Activated B cell treated with CpG ODN at 0.5 μM for 24 hours (primary cell): ENCODE measurements at places on chromosomes 2 and 18. TPM values are rescaled to one million over a fixed set of nuclear protein-coding genes. Genes with fewer than 3 reads are reported as not detected.

- DNase-seq = no peak
These were observed 366.5 kb upstream of the CRIM1 start for GRCh38 chr2:35989040-35989439.

DNA sequence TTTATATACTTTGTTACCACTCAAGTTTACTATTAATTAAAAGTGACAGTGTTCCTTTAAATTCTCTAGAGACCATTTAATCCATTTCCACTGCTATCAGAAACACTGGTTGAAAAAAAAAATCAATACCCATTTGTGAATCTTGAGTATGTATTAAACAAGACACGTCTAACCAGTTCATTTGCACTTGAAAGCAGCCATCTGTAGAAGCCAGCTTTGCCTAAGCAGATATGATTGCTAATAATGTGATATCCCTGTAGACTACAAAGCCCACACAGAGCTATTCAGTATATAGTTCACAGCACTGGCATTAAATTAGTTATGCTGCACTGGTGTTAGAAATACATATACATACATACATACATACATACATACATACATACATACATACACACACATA, 111.8 kb upstream of the SP3 start:
- DNase-seq = no peak

GRCh38 chr2:164363646-164364045, 257.6 kb downstream of the GRB14 start:
- DNase-seq = no peak

- DNase-seq = no peak
These were observed 62.8 kb downstream of the AGFG1 start for GRCh38 chr2:227534714-227535113.

DNA sequence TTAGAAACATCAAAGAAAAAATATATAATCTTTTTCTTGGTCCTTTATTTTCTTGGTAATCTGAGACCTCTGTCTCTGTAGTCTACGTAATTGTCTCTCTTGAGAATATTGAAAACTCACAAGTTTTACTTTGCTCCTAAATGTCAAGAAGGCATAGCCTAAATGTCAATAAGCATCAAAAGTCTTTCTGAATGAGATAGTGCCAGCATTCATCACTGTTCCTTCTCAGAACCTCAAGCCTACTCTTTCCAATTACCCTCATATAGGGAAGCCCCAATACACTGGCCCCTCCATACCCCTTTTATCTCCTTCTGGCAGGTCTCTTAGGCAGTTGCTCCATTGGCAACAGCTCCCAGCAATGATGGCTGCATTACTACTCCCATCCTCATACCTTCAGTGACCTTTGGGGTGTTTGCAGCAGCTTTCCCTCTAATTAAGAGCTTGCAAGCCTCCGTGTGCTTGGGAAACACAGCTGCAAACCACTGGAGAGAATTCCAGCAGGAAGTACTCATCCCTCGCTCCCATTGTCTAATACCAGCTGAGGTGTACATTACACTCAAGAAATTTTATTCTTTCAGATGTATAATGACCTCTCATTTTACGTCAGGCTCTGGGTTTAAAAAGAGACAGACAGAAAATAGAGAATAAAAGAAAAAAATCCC, 95.8 kb downstream of the KYNU start:
- DNase-seq = no peak

GRCh38 chr18:48007955-48008701, 77.7 kb upstream of the SMAD2 start:
- peak; percentile 31 for DNase-seq

DNA sequence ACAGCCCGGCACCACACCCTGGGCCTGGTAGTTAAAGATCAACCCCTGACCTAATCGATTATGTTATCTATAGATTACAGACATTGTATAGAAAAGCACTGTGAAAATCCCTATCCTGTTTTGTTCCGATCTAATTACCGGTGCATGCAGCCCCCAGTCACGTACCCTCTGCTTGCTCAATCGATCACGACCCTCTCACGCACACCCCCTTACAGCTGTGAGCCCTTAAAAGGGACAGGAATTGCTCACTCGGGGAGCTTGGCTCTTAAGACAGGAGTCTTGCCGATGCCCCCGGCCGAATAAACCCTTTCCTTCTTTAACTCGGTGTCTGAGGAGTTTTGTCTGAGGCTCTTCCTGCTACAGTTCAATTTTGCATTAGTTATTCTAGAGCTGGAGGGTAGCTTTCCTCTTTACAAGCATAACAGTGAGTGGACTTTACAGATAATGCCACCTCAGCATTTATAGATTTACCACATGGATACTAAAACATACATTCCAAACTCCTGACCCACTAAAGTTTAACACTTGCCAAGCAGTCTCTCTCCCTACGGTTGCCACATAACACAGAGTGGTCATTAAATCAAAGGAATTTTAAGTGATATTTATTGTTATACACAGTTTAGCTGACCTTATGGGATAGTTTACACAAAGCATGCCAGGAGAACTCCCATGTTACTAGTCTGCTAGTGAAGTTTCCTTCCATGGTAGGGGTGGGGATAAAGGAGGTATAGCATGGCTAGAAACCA, 101.0 kb downstream of the EVA1A start:
- DNase-seq = no peak

DNA sequence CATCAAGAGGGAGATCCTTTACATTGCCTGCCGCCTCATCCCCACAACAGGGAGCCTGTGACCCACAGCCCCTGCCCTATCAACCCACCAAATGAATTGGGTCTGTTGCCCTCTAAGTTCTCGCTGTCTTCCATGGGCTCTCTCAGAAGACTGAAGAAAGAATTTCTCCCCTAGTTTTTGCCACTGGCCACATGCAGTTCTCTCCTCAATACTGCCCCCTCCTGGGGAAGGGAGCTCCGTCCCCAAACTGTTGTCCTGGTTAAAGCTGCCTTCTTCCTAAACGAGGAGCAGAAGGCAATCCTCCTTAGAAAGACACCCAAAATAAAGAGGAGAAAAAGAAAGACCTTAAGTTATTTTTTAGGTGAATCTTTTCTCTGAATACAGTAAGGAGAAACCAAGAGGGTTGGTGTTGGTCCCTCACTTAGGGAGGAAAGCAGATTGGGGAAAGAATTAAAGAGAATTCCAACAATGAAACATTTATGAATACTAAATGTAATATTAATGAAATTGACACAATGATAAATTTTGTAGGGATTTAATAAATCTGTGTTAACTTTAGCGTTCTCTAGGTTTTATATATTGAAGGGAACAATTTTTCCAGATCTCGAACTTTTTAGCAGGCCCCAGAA, 31.1 kb upstream of the SATB2 start:
- no peak for DNase-seq

GRCh38 chr2:235851828-235852525, 316.2 kb downstream of the GBX2 start:
- DNase-seq = no peak

- no peak for DNase-seq
These were observed 26.6 kb downstream of the ZSWIM2 start for GRCh38 chr2:186822323-186822722.

DNA sequence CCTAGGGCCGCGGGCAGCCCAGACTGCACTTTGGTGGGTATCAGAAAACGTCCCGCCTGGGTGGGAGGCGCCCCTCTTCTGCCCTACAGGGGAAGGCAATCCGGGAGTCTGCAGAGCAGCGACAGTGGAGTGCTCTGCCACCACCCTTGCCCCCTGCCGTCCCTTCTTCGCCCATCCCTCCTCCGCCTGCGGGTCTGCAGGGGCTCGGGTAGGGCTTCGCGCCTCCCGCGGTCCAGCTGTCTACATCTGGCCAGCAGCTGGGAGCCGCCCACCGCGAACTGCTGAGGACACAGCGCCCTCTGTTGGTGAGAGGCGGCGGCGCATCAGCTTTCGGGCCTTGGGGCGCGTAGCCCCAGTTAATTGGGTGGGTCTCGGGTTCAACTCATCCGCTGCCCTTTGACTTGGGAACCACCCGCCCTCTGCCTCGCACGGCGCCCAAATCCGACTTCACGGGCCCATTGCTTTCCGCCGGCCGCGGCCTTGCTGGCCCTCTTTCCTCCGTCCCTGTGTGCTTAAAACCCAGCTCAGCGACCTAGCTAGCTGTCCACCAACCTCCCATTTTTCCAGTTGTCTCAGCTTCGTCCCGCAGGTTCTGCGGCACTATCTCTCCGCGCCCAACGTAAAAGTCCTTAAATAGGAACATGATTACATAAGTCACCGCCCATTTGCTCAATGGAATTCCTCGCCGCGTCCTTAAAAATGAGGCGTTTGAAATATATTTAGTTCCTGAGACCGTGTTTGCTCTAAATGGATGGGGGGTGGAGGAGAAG, 17.6 kb downstream of the WNT10A start:
- DNase-seq = peak; percentile 88

- no peak for DNase-seq
These were observed 1.4 kb downstream of the PTGR3 start for GRCh38 chr18:75207310-75208154.

- no peak for DNase-seq
These were observed 65.0 kb upstream of the NPAS2 start for GRCh38 chr2:100754951-100755350.

DNA sequence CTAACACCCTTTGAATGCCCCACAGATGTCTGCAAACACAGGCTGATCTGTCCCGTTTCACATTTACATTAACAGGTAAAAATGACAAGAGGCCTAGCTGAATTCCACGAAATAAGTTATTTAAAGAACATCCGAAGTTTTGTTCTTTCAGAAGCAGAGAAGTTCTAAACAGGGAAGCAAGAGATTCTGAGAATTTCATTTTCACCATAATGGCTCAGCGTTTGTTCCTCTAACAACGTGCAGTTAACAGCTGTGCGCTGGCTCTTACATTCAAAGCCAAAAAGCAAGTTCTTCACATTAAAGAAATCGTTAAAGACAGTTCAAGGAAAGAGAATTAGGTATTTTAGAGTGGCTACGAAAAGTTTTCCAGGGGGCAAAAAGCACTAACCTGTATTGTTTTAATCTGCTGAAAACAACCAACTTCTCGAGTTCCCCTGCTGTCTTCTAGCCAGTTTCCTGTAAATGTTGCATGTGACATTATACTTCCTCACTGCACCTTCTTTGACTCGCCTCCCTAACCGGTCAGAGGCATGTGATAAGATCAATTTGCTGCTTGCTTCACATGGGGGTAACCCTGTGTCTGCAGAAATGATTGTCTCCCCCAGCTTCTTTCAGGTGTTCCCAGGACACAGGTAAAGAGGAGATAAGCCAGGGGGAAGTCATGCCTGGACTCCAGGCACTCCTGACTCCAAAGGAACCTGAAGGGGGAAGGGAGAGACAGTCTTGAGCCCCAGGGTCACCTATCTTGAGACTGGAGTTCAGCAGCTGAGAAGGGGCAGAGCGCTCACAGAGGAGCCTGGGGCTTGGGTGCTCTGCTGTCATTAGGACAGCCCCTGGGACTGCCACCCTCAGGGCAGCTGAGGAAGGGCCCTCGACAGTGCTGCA, 36.8 kb upstream of the WIPF1 start:
- DNase-seq = peak; percentile 29

DNA sequence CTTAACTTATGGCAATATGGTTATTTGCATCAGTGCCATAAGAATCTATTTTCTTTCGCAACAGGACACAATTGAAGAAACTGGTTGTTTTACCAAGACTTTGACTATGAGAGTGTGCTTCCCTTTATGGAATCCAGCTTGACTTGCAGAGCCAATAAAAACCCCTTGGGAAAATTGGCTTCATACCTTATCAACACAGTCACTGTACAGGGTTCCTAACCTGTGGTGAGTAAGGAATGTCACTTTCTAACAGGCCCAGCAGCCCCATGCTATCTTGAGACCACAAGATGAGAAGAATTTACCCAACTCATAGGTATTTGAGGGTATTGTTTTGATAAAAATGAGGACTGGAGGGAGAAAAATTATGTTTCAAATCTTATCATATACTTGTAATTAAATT, 418.5 kb upstream of the MAP2 start:
- DNase-seq = no peak

DNA sequence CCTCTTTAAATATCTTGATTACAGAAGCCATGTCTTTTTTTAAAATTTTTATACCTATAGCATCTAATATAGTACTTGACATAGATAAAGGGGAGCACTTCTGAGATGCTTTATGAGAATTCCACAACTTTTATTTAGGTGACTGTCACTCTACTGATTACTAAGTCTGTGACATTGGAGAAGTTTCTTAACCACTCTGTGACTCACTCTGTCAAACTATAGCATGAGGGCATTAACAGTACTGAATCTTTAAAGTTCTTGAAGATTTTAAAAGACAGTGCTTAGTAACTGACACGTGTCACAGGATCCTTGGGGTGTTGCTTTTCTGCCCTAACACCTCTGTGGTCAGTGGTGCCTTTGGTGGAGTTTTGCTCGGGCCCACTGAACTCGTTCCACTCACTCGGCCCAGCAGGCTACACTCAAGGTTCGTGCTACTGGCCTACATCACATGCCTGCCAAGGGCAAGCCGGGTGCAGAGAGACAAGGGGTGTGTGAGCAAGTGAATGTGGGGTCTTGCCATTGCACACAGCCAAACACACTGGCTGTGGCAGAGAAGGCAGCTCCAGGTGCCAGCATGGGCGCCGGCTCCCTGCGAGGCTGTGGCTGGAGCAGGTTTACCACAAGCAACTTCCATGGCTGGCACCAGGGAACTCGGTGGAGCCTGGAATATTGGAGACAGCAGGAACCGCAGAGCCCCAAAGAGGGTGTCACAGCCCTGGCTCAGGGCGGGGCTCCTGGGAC, 734.0 kb upstream of the CDH7 start:
- no peak for DNase-seq

DNA sequence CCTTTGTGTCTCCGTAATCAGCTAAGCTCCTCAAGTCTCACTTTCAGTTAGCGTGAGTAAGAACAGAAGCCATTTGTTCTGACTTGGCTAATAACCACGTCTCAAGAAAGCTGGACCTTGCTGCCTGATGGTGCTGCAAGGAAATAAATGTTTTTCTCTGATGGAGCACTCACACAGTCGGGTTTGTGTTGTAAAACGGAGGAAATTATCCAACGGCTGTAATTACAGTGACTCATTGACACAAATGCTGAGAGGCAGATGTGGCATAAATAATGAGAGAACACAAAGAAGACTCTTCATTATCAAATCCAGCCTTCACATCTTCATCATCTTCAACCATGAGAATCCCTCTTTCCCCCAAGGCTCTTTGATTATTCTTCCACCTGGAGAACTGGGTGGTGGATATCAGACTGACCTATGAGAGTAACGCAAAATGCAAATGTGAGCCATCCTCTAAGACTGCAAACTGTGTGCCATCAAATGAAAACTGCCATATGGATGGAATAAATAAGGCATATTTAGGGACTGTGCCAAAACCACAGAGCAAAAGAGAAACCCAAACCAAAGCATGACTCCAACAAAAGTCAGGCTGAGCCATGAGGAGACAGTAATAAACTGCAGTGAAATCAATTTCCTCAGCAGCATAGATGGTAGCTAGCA, 252.6 kb downstream of the RND3 start:
- no peak for DNase-seq

GRCh38 chr18:31401156-31402025, 24.8 kb downstream of the DSG4 start:
- DNase-seq = no peak

GRCh38 chr2:100803334-100803733, 16.6 kb upstream of the NPAS2 start:
- no peak for DNase-seq

MAB21L4 gene
- total RNA-seq = not detected in 2 replicates

SDC1 gene
- total RNA-seq = not detected in 2 replicates

PGAP1 gene
- total RNA-seq = 1.9 and 2.9 TPM in 2 replicates

ZNF519 gene
- 15.9 and 17.3 TPM in 2 replicates for total RNA-seq

CD302 gene
- total RNA-seq = 1.2 and 1.5 TPM in 2 replicates

SPATA3 gene
- not detected in 2 replicates for total RNA-seq

SNORC gene
- 0.88 and 2.1 TPM in 2 replicates for total RNA-seq

SPR gene
- total RNA-seq = 0.29 and 0.31 TPM in 2 replicates

SPC25 gene
- 0.18 and 0.95 TPM in 2 replicates for total RNA-seq

SERPINB13 gene
- total RNA-seq = not detected in 2 replicates
